ENCODE measurements at places on chromosomes 12 and 14.

GRCh38 chr12:49558526-49558925 lies 9.4 kb downstream of the MCRS1 start:
- no peak overlapping the region for H3K4me3 ChIP-seq
- H3K4me1 ChIP-seq, result peaks cover 16% of the 10 kb centered on the region
- H3K36me3 ChIP-seq, result peaks cover 70% of the 10 kb centered on the region
- peak overlapping the region; percentile 75 for H3K27ac ChIP-seq
- H3K27me3 ChIP-seq, result no peaks in the 10 kb centered on the region

GRCh38 chr12:9940375-9940774 lies 8.2 kb upstream of the CLEC2A start:
- no peak for DNase-seq
- H3K27me3 ChIP-seq, result peaks cover 8% of the 10 kb centered on the region

- no peaks in the 10 kb centered on the region for H3K36me3 ChIP-seq
- H3K4me1 ChIP-seq, result peaks cover 6% of the 10 kb centered on the region
- no peak for DNase-seq
These were observed 239.8 kb downstream of the KTN1 start for GRCh38 chr14:55819610-55820304.

DNA sequence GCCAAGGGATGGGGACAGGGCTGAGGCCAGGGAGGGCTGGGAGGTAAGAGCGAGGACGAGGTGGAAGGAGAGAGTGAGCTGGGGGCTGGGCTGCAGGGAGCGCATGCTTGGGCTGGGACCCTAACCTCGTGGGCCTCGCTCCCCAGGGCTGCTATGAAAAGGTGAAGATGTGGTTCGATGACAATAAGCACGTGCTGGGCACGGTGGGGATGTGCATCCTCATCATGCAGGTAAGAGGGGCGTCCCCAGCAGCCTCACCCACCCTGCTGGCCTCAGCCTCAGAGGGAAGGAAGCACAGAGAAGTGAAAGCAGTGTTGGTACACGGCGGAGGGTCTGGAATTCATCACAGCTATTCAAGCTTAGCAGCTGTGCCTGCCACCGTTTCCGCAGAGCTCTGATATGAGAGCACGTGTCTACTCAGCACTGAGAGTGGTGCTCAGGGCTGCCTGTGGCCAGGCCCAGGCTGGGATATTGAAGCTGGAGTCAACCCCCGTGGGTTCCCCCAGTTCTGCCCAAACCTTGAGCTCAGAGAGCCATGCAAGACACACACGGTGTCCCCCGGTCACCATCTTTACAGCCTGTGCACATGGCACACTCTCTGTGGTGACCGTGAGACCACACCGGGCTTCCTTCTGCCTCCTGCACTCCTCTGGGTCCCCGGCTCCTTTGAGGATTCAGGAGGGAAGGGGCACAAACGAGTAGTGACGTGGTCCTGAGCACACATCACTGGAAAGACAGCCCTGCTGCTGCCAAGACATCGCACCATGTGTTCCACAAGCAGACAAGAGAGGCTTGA lies 204.6 kb downstream of the TSPAN9 start:
- DNase-seq, result no peak
- H3K36me3 ChIP-seq, result no peaks in the 10 kb centered on the region
- no peak overlapping the region for H3K4me3 ChIP-seq
- H3K27me3 ChIP-seq, result peaks cover 20% of the 10 kb centered on the region
